ENCODE measurements at places on chromosomes 4 and X.

GRCh38 chrX:100409610-100410590, at the start of gene PCDH19:
Gene PCDH19 (minus strand): TSS chrX:100410273. CDS start chrX:100408597, 1,676 bp downstream.
- DNase-seq, result peak; percentile 74

DNA sequence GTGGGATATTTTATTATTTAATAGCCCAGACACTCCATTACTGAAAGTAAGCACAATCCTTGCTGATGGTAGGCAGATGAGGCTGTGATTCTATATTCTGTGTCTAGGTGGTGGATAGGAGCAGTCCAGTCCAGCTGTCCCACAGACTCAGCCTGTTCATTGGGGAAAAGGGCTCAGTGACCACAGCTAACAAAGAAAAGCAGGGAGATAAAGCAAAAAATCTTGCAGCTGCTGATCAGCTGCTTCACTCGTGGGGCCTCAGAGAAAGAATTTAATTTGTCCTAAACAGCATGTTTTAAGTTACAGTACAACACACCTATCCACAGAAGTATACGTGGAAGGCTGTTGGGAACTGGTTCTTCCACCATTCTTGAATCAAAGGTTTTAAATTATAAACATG, 40.7 kb upstream of the ANK2 start:
- no peak for DNase-seq

DNA sequence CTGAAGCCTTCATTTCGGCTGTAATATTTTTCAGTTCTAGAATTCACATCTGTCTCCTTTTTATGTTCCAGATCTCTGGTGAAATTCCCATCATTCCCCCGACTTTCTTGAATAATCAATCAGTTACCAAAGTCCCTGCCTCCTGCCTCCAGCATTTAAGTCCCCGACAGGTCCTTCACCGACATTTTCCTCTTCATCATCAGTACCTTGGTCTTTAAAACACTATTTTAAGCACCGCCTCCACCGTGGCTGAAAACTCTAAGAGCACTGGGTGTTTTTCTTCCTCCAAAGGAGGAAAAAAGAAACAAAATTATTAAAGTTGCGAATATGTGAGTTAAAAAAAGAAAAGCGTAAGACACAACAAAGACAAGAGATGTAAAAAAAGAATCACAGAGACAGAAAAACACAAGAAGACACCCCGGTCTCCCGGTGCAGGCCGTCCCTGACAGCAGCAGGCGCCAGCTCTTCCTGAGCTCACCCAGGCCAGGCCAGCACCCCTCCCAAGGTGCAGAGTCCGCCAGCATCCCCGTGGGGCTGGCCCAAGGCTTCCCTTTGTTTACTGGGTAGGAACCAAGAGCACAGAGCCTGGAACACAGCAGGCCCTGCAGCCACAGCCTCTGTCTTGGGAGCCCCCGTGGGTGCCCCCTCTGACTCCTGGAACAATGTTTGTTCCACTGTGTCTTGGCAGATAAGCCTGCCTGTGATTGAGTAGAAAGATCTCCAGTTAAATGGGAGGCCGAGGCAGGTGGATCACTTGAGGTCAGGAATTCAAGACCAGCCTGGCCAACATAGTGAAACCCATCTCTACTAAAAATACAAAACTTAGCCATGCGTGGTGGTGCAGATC, 49.3 kb upstream of the CPLX1 start:
- DNase-seq, result no peak

DNA sequence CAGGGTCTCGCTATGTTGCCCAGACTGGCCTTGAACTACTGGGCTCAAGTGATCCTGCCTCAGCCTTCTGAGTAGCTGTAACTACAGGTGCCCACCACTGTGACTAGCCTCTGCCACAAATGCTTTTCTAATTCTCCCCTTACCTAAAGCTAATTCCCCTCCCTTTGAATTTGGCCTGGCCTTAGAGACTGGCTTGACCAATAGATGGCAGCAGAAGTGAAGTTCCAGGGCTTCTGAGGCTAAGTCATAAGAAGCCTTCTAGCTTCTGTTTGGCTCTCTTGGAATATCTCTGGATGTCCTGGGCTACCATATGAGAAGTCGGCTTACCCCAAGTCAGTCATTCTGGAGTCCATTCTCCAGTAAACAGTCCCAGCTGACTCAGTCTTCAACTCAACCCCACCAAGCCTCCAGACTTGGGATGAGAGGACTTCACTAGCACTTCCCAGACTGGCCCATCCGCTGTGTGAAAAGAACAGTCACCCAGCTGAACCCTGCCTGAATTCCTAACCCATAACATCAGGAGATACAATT, 61.0 kb downstream of the HPRT1 start:
- peak; percentile 57 for DNase-seq

- DNase-seq, result no peak
These were observed 12.9 kb downstream of the DIPK2B start for GRCh38 chrX:45187731-45188130.
